Activated CD4-positive, alpha-beta T cell treated with anti-CD3 and anti-CD28 coated beads, Interleukin-2, amount 10 ng/mL, durations not matched to agents 24 days and 14 days (primary cell): ENCODE measurements at places on chromosomes 5 and 9. TPM values are rescaled to one million over a fixed set of nuclear protein-coding genes. Genes with fewer than 3 reads are reported as not detected.

DNA sequence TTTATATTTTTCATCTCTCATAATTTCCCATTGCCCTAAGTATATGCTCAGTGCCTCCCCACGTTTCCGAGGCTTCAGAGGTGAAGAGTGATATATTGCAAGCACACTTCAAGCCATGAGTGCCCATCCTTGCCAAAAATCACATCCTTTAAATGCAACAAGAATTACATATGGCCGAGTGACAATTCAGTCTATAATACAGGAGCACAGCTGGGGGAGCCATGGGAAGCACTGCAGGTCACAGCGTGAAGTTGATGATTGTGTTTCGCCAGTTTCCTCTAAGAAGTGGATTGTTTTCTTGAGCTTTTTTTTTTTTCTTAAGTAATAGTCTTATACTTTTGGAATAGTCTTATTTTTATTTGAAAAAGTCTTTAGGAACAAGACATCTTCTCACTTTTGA, 61.1 kb downstream of the MTRR start:
- no peak for DNase-seq
- H3K4me1 ChIP-seq: no peaks in the 10 kb centered on the region
- no peak overlapping the region for H3K4me3 ChIP-seq
- H3K36me3 ChIP-seq: no peaks in the 10 kb centered on the region
- H3K27me3 ChIP-seq: peaks cover 2% of the 10 kb centered on the region
- H3K27ac ChIP-seq: no peak overlapping the region

DNA sequence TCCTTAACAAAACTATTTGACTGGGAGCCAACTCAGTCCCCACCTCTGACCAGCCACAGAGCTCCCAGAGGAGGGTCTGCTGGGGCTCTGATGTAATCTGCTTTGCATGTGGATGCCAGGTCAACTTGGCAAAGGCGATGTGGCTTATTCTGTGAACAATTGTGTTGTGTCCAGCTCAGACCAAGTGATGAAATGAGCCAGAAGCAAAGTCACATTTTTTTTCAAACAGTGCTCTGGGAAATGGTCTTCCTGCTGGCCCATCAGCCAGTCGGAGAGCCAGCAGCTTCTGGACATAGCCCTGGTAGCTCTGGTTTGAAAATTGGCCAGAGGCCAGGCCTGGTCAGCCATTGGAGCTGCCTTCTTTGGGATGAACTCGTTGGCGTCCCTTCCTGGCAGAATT, 86.5 kb downstream of the ANGPTL2 start:
- H3K36me3 ChIP-seq: no peaks in the 10 kb centered on the region
- no peak overlapping the region for H3K4me3 ChIP-seq
- no peak overlapping the region for H3K27ac ChIP-seq
- H3K4me1 ChIP-seq: no peaks in the 10 kb centered on the region
- no peak for DNase-seq
- H3K27me3 ChIP-seq: peaks cover 5% of the 10 kb centered on the region

DNA sequence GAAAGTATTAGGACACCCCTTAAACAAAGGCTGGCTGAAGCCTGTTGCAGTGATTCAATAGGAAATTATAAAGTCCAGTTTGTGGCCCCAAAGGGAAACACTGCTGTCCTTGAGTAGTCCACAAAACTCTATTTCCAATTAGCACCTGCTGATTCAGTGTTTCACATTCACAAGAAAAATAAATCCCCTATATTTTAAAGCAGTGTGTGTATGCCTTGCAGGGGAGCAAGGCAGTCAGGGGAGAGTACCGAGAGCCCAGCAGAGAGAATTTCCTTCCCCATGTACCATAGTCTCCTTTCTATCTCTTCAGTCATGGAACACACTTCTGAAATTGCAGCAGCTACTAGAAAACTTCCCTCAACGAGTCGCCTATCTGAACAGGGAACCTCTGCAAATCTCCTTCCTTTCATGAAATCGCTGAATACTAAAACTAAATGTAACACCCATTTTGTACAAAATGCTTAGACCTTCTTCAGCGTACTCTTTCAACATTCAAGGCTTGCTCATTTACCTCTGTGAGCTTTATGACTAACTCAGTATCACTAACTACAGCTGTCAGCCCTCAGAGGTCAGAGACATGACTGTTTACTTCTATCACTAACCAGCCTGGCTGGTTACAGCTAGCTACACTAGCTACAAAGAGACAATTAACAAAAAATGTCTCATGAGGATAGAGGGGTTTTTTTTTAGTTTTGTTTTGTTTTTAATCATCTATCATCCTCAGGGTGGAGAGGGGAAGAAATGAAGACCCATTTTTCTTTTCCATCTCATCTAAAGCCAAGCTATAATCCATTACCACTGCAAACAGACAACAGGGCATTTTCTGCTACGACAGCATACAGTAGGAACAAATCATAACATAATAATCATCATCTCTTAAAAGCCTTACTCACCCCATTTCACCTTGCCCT, 188.7 kb downstream of the EBF1 start:
- no peak overlapping the region for H3K27ac ChIP-seq
- no peak overlapping the region for H3K4me3 ChIP-seq
- no peaks in the 10 kb centered on the region for H3K36me3 ChIP-seq
- no peak for DNase-seq
- H3K27me3 ChIP-seq: peaks cover 3% of the 10 kb centered on the region

GRCh38 chr5:40376566-40376965, 303.1 kb upstream of the PTGER4 start:
- no peaks in the 10 kb centered on the region for H3K27me3 ChIP-seq
- H3K27ac ChIP-seq: no peak overlapping the region
- no peak overlapping the region for H3K4me3 ChIP-seq
- peaks cover 18% of the 10 kb centered on the region for H3K36me3 ChIP-seq

- H3K4me1 ChIP-seq: no peaks in the 10 kb centered on the region
- no peaks in the 10 kb centered on the region for H3K36me3 ChIP-seq
- no peak for DNase-seq
- H3K27ac ChIP-seq: no peak overlapping the region
- H3K4me3 ChIP-seq: no peak overlapping the region
Observed at GRCh38 chr5:122442938-122443337, 130.9 kb downstream of the SNCAIP start.

- no peak for DNase-seq
- no peak overlapping the region for H3K27ac ChIP-seq
- peaks cover 1% of the 10 kb centered on the region for H3K27me3 ChIP-seq
- no peaks in the 10 kb centered on the region for H3K4me1 ChIP-seq
- H3K36me3 ChIP-seq: no peaks in the 10 kb centered on the region
- no peak overlapping the region for H3K4me3 ChIP-seq
Observed at GRCh38 chr5:57745029-57745428, 262.4 kb upstream of the ACTBL2 start.

GRCh38 chr5:138770977-138771376, 17.8 kb downstream of the CTNNA1 start:
- peaks cover 8% of the 10 kb centered on the region for H3K4me1 ChIP-seq
- peaks cover 2% of the 10 kb centered on the region for H3K27me3 ChIP-seq
- no peak for DNase-seq
- no peak overlapping the region for H3K27ac ChIP-seq
- H3K36me3 ChIP-seq: no peaks in the 10 kb centered on the region

DNA sequence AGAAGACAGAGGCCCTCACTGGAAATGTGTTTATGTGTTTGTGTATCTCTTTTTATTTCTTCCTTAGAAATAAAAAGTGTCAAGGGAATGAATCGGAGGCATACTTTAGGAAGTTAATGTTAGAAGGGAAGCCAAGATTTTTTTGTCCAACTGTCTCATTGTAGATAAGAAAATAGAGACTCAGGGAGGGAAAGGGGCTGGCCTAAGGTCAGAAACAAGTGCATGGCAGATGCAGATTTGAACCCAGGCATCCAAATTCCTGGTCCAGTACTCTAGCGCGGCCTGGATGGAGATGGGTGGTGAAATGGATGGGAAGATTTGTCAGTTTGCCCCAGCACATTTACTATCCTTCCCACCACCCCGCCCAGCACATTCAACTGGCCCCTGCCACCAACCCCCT, 19.8 kb upstream of the TNIP1 start:
- H3K4me3 ChIP-seq: no peak overlapping the region
- H3K27ac ChIP-seq: peak overlapping the region; percentile 53
- H3K4me1 ChIP-seq: peaks cover 44% of the 10 kb centered on the region
- H3K36me3 ChIP-seq: peaks cover 52% of the 10 kb centered on the region

- H3K4me1 ChIP-seq: no peaks in the 10 kb centered on the region
- no peak overlapping the region for H3K4me3 ChIP-seq
- DNase-seq: no peak
- no peaks in the 10 kb centered on the region for H3K36me3 ChIP-seq
Observed at GRCh38 chr5:54388811-54389210, 66.7 kb upstream of the HSPB3 start.

DNA sequence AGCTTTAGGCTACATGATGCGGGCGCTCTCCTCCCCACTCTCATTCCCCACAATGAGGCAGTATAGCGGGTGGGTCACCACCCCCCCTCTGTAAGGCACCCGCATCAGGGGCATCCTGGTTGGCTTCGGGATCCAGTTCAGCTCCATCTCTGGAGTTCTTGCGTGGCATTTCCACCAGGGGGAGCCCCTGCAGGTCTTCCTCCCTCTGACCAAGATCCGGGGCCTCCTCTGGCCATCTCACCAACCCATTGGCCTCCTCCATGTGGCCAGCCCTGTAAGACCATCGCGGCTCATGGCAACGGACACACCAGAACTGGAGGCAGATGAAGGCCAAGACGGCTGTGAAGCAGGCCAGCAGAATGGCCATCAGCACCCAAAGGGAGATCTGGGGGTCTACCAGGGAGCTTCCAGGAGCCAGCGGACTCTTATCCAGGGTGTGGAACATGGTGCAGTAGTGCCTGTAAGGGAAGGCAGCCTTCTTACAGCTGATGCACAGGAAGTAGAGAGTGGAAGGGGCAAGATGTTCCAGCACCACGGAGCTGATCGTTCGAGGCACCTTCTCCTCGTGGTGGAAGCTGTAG, 77.0 kb downstream of the CYFIP2 start:
- H3K4me3 ChIP-seq: no peak overlapping the region
- no peaks in the 10 kb centered on the region for H3K27me3 ChIP-seq
- H3K4me1 ChIP-seq: peaks cover 16% of the 10 kb centered on the region
- peaks cover 78% of the 10 kb centered on the region for H3K36me3 ChIP-seq

DNA sequence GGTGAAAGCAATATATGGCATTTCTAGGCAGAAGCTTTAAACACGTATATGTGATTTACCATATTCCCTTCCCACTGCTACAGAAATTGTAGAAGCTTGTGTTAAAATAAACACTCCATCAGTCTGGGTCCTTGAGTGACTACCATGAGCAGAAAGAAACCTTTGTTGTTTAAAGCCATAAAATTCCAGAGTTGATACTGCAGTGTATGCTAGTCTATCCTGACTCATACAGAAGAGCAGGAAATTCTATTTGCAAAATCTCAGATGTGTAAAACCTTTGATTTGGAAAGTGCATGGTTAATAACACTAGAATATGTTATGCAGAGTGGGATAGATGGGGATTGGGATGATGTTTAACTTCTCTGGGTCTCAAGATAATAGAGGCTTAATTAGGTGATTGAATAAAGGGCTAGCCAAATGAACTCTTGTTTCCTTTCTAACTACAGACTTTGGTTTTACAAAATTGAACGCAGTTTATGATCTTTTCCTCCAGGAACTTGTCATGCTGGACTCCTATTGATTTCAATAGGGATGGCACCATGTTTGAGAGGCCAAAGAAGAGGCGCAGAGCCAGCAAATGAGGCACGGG, 282.7 kb upstream of the VLDLR start:
- no peak for DNase-seq
- no peak overlapping the region for H3K4me3 ChIP-seq
- H3K36me3 ChIP-seq: no peaks in the 10 kb centered on the region

DNA sequence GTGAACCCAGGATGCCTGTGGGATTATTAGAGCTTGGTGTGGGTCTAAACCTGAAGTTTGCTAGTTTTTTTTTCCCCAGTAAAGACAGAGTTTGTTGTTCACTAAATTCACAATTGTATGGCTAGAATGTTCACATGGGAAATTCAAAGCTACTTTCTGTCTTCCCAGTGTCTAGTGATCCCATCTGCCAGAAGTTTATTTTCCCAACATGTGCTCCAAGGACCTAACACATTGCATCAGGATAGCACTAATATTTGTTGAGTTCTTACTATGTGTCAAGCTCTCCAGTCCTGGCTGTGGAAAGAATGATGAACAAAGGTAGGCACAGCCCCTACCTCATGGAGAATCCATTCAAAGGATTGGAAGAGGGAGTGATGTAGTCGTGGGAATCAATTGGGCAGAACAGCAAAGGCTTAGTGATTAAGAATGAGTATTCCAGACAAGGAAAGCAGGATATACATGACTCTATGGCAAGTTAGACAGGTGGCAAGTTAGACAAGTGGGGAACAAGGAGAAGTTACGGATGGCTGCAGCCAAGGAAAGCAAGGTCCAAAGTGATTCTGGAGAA, 521.5 kb upstream of the WWC1 start:
- H3K27ac ChIP-seq: no peak overlapping the region
- no peaks in the 10 kb centered on the region for H3K4me1 ChIP-seq
- H3K27me3 ChIP-seq: no peaks in the 10 kb centered on the region

DNA sequence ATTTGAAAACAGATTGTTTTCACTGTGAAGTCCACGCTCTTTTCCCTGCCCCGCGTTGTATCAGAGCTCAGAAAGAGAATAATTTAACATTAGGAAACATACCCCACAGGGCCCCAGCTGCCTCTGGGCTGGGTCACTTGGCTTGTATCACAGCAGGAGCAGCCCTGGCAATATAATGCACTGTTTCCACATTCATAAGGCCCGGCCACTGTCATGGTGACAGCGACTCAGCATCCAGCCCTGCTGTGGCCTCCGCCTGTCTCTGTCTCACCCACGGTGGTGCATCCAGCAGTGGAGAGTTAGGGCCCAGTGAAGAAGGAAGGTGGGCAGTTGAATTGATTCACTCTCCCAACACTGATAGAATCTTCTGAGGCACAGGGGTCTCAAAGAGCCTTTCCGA, 188.9 kb downstream of the NSG2 start:
- no peaks in the 10 kb centered on the region for H3K27me3 ChIP-seq
- H3K4me1 ChIP-seq: no peaks in the 10 kb centered on the region
- DNase-seq: no peak
- H3K4me3 ChIP-seq: no peak overlapping the region

DNA sequence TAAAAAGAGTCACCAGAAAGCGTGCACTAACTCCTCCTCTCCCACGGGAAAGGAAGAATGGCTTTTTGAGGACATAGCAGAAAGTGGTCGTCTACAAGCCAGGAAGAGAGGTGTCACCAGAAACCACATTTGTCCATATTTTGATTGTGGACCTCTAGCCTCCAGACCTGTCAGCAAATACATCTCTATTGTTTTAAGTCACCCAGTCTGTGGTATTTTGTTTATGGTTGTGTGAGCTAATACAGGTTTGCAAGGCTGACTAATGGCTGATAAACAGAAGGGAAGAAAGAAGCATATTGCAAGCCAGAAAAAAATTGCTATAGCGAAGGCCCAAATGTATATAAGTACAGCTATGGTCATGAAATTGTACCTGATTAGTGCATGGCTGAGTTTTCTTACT, 21.4 kb downstream of the WDR70 start:
- H3K27ac ChIP-seq: no peak overlapping the region
- no peak overlapping the region for H3K4me3 ChIP-seq
- no peak for DNase-seq
- H3K36me3 ChIP-seq: peaks cover 22% of the 10 kb centered on the region
- no peaks in the 10 kb centered on the region for H3K4me1 ChIP-seq

Gene GCNT1
- total RNA-seq: 7.0 and 9.8 TPM in 2 replicates

Gene DOK3
- total RNA-seq: 4.5 and 5.2 TPM in 2 replicates
